ENCODE measurements at places on chromosomes 7 and 10. TPM values are rescaled to one million over a fixed set of nuclear protein-coding genes. Genes with fewer than 3 reads are reported as not detected.

DNA sequence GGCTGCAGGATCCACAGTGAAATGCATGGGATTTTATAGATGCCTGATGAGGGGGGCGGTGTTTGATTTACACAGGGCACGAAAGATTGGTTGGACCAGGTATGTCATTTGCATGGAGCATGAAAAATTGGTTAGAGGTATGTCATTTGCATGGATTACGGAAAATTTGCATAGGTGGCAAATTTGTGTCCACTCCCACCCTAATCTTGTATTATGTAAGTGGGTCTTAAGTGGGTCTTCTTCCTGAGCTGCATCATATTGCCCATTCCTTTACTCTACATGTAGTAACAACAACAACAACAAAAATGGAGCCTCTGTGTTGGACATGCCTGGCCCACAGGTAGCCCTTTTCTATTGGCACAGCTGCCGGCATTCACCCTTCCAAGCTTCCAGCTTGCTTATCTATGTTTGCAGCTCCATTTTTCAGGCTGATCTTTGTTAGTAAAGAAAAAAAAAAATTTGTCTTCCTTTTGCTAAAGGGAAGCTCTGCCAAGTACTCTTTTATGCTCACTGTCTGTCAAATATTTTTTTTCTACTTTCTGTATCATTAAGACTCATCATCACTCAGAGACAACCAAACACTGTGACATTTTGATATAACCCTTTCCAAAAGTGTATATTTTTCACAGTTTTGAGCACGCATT lies 10.3 kb upstream of the ZNF273 start:
- no peak for DNase-seq

- DNase-seq = no peak
Measured at GRCh38 chr10:78589687-78590086, 479.1 kb upstream of the ZMIZ1 start.

DNA sequence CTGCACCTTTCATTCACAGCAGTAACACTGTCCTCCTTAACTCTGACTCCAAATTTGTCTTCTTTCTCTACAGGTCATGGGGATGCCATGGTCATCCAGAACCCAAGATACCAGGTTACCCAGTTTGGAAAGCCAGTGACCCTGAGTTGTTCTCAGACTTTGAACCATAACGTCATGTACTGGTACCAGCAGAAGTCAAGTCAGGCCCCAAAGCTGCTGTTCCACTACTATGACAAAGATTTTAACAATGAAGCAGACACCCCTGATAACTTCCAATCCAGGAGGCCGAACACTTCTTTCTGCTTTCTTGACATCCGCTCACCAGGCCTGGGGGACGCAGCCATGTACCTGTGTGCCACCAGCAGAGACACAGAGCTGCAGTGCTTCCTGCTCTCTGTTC lies 156.2 kb upstream of the PRSS1 start:
- DNase-seq = no peak

Gene SPDYE8
- 0.16 TPM for polyA plus RNA-seq

Gene HOXA5
- polyA plus RNA-seq = 59.7 TPM

DNA sequence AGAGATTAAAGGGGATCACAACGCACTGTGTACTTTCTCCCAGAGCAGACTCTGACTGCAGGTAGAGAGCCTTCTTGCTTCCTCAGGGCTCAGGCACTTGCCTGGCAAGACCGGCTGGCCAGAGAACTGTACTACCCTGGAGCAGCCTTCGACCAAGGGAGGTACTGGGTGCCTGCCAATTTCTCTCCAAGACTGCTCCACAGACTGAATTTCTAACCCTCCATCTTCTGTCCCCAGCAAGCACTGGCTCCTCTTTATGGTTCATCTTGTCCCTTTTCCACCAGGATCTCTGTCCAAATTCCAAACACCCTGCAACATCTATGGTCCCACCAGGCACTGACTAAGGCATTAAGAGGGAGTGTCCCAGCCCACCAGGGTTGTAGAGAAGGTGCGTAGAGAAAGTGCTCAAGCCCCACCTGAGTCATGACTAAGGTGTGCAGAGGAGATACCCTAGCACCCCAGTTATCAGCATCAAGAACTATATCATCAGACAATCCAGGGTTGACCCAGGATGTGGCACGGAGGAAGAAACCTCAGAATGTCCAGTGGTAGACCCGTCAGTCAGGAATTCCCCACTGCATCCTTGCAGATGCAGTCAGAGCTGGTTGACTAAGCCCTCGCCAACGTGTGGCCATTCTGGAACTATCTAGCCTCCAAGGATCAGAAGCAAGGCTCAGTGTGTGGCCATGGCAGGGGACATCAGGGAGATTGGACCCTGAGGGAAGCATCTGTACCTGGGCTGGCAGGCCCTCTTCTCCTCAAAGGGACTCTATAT lies 60.9 kb upstream of the CAMK2B start:
- DNase-seq = no peak

DNA sequence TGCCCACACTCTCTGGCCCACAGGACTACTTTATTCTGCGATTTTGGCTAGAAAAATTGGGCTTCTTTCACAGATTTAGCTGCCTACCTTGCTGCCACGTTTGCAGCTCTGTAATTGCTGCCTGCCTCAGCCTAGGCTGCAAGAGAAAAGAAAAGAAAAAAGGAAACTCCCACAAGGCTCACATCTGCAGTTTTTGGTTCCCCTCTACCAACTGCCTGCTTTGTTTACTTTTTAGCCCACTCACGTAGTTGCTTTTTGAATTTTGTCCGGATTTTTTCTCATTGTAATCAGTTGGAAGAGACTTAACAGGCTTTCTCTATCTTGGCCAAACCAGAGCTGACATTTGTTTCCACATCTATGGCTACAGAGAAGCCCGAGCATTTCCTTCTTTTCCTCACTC lies 24.3 kb downstream of the SUN3 start:
- DNase-seq = no peak

DNA sequence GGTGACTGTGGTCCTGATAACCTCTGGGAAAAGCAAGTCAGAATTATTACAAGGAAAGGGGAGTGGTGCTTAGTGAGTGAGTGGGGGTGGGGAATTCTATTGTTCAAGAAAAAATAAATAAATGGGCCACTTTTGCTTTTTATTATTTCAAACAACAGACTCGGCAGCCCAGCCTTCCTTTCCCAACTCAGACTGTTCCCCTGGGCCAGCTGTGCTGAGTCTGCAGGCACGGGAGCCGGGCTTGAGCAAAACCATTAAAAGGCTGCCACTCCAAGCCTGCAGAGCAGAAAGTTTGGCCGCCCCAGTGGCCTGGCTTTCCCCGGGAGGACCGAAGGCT lies 90.0 kb downstream of the PLXNA4 start:
- no peak for DNase-seq

DNA sequence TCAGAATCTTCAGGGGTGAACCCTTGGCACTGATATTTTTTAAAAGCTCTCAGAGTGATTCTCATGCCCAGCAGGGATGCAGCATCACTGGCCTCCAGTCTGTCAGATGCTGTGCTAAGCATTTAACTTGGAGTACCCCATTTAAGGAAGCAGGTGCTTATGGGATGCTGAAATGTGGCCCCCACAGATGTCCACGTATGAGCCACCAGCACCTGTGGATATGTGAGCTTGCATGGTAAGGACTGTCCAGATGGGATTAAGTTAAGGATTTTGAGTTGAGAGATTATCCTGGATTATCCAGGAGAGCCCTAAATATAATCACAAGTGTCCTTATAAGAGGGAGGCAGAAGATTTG lies 17.7 kb downstream of the CHST3 start:
- DNase-seq = no peak

- DNase-seq = no peak
Measured at GRCh38 chr10:115974351-115974750, 298.7 kb downstream of the GFRA1 start.

Gene FKBP6
- 0.26 TPM for polyA plus RNA-seq

Gene OPN4
- polyA plus RNA-seq = not detected

- DNase-seq = no peak
Measured at GRCh38 chr10:17033529-17034260, 95.9 kb downstream of the CUBN start.

DNA sequence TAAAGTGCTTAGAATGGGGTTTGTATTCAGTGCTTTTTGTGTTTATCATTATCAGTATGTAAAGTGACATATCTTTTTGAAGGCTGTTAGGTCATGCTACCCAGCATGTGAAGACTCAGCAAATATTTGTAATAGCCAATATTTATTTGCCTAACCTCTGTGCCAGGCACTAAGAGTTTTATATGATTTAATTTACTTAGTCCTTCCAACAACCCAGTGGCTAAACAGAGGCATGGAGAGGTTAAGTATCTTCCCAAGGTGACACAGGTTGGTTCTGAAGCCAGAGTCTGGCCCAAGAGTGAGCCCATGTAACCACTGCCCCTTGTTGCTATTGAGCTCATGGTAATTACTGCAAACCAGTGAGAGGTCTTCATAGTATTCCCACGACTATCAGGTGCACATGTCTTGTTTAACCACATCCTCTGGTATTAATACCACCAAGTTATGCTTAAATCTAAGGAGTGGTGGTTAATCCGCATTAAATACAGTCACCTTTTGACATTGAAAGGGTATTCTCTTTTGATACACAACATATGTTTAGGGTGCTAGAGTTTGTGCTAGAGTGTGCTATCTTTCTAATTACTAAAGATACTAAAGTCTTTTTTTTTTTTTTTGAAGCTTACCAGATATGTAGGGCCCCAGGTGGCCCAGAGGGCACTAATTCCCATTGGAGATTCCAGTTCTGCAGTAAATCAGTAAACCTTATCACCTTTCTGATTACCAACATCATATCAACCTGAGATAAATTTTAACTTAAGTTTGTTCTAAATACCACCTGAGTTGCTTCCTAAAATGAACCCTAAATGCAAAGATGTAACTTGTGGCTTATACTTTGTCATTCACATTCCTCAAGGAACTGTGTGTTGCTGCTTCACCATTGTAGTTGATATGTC lies 2.9 kb downstream of the ADD3 start:
- DNase-seq = no peak

DNA sequence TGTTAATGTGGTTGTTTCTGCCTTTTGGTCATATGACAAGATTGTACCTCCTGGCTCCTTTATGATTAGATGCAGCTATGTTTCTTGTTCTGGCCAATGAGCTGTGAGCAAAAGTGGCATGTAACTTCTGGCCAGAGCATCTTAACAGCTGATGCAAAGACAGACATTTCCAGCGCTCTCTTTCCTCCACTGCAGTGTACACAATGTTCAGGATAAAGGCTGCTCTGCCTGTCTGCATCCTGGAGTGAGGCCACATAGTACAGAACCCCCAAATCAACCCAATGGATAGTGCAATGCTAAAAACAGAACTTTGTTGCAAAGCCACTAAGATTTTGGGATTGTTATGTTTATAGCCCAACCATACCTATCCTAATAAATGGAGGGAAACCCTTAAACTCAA lies 17.9 kb downstream of the EPC1 start:
- DNase-seq = no peak

Gene KCP
- 12.7 TPM for polyA plus RNA-seq

DNA sequence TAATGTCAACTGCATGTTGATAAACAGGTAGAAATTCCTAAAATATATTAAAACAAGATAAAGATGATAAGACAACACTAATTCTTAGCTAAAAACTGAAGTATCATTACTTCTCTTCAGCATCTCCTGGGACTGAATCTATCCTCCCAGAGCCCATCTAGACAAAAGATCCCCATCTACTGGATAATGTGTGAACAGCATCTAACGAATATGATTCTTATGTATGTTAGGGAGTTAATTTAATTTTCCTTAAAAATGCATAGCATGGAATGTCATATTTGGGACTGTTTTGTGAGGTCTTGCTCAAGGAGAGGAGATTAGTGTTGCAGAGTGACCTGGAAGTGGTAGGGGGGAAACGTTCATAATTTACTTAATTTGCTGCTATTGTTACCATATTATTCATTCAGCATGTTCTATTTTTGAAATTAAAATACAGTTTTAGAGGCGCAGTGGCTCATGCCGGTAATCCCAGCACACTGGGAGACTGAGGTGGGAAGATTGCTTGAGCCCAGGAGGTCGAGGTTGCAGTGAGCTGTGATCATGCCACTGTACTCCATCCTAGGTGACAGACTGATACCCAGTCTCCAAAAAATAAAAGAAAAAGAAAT lies 305.1 kb upstream of the CSTF2T start:
- no peak for DNase-seq

All from right renal cortex interstitium (tissue), 3 donors.